HCT116 (cell line): ENCODE measurements at places on chromosomes 16 and 17.

DNA sequence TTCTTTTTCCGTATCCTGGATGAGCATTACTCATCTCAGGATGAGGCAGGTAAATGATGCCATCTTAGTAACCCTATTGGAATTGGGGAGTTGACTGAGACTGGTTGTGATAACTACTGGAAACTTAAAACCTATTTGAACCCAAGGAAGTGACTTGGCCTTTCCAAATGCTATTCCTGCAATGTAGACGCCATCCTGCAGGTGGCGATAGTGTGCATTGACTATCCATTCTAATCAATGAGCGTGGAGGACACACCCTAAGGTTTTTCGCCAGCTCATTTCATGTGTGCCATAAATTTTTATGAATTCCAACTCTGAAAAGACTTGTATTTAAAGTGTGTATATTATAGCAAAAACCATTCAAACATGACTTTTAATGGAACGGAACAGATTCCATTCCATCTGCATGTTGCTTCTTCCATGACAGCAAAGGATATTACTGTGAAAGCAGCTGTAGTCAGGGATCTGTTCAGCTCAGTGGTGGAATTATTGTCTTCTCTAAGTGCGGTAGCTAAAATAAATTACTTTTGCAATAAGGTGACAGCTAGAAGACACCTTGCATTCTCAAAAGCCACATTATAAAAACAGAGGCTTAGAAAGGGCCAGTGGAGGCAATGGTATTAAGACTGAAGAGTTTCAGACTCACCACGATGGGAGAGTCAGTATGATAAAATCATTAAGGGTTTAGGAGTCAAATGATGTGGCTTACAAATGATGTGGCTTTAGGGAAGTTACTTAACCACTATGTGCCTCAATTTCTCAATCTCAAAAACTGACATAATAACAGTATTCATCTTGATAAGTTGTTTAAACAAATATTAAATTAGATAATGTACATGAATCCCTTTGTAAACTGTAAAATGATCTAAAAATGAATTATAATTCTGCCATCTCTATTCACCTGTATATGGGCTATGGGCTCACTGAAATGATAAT is 55.5 kb downstream of the SYT17 start:
- H3K4me3 ChIP-seq, result no peak overlapping the region
- no peak overlapping the region for H3K27ac ChIP-seq
- H3K4me1 ChIP-seq, result peaks cover 4% of the 10 kb centered on the region; the same call in 1 of the 2 replicates
- DNase-seq, result peak; percentile 42

DNA sequence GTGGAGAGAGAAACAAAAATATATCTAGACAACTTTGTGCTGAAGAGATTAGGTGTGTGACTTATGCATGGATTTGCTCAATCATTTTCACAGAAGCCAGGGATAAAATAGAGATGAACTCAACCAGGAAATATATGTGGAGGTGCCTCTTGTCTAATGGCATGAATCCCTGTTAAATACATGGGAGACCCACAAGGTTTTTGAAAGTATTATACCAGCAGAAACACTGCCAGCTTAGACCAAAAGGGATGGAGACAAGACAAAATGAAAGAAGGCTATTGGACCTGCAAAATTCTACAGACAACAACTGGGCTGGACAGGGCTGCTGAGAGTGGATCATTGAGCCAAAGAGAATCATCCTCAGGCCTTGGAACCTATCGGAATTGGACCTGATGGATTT is 51.0 kb downstream of the MMP15 start:
- no peak overlapping the region for H3K4me3 ChIP-seq
- H3K4me1 ChIP-seq, result no peaks in the 10 kb centered on the region
- H3K27me3 ChIP-seq, result no peaks in the 10 kb centered on the region
- no peak for DNase-seq
- no peaks in the 10 kb centered on the region for H3K36me3 ChIP-seq

- H3K4me3 ChIP-seq, result no peak overlapping the region
- H3K36me3 ChIP-seq, result no peaks in the 10 kb centered on the region
- DNase-seq, result no peak
- no peaks in the 10 kb centered on the region for H3K27me3 ChIP-seq
Measured at GRCh38 chr17:4313221-4314114, 49.7 kb upstream of the ANKFY1 start.

GRCh38 chr17:7971651-7972050 is 30.8 kb upstream of the GUCY2D start:
- no peak overlapping the region for H3K27ac ChIP-seq
- H3K36me3 ChIP-seq, result no peaks in the 10 kb centered on the region
- no peak overlapping the region for H3K4me3 ChIP-seq
- no peaks in the 10 kb centered on the region for H3K27me3 ChIP-seq
- H3K4me1 ChIP-seq, result no peaks in the 10 kb centered on the region

DNA sequence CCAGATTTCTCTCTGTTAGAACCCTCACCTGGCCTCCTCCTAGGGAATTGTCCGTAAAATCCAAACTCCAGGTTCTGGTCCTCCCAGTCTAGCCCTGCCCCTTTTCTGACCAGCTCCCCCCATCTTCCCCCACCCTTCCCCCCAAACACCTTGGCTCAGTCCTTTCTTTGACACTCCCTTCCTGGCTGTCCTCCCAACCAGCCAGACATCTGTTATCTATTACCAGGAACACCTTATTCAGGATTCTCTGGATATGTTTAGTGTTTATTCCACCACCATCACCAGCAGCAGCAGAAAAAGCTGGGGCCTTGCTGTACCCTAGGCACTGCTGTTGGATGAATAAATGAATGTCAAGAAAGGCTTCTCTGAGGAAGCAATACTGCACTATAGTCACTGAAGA is 4.0 kb upstream of the CMTM3 start:
- no peak overlapping the region for H3K27ac ChIP-seq
- H3K36me3 ChIP-seq, result no peaks in the 10 kb centered on the region
- DNase-seq, result no peak
- H3K4me3 ChIP-seq, result no peak overlapping the region
- H3K4me1 ChIP-seq, result peaks cover 10% of the 10 kb centered on the region

DNA sequence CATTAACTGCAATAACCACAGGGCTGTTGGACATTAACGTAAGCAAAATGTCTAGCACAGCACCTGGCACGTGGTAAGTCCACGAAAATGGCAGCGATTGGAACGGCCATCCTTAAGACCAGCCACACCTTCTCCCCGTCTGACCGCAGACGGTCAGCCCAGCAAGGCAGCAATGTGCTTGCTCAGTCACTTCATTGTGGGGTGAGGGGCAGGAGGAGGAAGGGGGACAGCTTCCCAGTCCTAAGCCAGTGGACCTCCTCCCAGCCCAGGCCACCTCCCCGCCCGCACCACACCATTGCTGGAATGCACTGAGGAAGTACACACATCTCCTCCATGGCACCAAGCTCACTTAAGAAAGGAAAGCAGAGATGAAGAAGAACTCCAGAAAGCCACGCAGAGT is 8.6 kb upstream of the MYLK3 start:
- no peaks in the 10 kb centered on the region for H3K36me3 ChIP-seq
- DNase-seq, result no peak
- H3K27me3 ChIP-seq, result no peaks in the 10 kb centered on the region; the same call in 1 of the 2 replicates
- no peak overlapping the region for H3K4me3 ChIP-seq
- H3K27ac ChIP-seq, result no peak overlapping the region
